ENCODE measurements at places on chromosomes 5 and 9.

DNA sequence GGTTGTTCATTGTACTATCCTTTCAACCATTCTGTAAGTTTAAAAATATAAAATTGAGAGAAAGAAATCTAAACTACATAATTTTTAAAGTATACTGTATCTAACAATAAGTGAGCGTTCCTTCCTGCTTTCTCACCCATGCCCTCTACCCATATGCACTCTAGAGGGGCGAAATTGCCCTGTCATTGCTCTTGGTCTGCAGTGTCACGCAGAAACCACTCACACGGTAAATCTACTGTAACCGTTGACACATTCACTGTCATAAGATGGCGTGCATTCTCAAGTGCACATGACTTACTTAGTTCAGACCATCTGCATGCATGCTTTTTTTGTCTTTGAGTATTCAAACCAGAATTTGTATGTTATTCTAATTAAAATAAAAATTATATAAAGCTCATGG, 55.7 kb upstream of the NIPBL start:
- no peaks in the 10 kb centered on the region for H3K36me3 ChIP-seq
- no peak overlapping the region for H3K4me3 ChIP-seq
- H3K27me3 ChIP-seq: peaks cover 29% of the 10 kb centered on the region
- H3K4me1 ChIP-seq: no peaks in the 10 kb centered on the region

- DNase-seq: no peak
- no peaks in the 10 kb centered on the region for H3K4me1 ChIP-seq
- H3K27ac ChIP-seq: no peak overlapping the region
- no peaks in the 10 kb centered on the region for H3K27me3 ChIP-seq
Observed at GRCh38 chr9:107874591-107875369, 385.2 kb upstream of the KLF4 start.

DNA sequence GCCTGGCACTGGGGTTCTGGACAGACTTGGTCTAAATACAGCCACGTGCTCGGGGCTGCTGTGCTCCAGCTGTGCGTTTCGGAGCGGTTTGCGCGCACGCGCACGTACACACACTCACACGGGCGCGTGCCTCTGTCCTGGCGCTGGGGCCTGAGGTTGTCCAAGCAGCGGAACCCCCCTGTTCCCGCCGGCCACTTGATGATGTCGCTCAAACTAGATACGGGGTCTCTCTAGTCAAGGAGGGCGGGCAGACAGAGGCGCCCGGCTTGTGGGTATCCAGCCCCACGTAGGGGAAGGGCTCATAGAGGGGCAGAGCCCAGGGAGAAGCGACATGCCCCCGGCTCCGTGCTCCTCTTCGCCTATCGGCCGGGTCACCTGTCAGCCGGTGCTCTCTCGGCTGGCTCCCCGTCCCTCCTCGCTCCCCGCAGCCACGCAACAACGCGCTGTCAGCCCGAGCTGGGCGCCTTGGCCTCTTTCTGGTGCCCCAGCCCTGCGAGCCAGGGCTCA, 8.9 kb downstream of the NR2F1-AS1 start:
- no peak overlapping the region for H3K27ac ChIP-seq
- no peak for DNase-seq
- H3K27me3 ChIP-seq: peaks cover 87% of the 10 kb centered on the region
- peaks cover 3% of the 10 kb centered on the region for H3K36me3 ChIP-seq

DNA sequence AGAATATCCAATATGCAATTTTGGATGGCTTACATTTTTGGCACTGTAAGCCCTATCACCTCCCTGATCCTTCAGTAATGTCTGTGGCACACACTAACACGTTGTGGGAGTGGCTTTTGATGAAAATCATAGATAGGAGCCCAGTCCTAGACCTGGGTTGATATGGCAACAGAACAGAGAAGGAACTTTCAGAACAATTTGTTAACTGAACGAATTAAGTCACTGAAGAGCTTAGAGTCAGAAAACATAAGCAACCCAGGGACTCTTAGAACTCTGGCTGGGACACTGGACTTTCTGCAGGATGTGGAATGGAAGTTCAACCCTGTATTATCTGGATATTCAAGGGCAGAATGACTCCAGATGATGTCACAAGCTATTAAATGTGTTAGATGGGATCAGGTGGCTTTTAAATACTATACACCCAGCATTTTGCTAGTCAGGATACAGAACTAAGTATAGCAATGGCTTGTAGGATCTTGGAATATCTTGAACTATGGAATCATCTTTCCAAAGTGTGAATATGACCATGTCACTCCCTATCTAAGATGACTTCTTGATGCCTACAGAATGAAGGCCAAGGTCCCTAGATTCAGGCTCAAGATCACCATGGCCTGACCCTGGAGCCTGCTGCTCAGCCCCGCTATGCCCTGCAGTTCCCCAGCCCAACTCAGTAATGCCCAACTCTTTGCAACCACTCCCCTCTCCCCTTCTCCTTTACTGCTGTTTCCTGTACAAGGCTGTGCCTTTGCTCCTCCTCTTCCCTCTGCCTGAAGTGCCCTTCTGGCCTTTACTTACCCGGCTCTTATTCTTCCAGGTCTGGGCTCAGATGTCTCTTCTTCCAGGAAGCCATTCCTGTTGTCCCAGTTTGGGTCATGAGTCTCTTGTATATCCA, 42.8 kb downstream of the VLDLR start:
- H3K4me1 ChIP-seq: peaks cover 8% of the 10 kb centered on the region
- no peak overlapping the region for H3K4me3 ChIP-seq
- DNase-seq: no peak
- peak overlapping the region; percentile 14 for H3K27ac ChIP-seq

DNA sequence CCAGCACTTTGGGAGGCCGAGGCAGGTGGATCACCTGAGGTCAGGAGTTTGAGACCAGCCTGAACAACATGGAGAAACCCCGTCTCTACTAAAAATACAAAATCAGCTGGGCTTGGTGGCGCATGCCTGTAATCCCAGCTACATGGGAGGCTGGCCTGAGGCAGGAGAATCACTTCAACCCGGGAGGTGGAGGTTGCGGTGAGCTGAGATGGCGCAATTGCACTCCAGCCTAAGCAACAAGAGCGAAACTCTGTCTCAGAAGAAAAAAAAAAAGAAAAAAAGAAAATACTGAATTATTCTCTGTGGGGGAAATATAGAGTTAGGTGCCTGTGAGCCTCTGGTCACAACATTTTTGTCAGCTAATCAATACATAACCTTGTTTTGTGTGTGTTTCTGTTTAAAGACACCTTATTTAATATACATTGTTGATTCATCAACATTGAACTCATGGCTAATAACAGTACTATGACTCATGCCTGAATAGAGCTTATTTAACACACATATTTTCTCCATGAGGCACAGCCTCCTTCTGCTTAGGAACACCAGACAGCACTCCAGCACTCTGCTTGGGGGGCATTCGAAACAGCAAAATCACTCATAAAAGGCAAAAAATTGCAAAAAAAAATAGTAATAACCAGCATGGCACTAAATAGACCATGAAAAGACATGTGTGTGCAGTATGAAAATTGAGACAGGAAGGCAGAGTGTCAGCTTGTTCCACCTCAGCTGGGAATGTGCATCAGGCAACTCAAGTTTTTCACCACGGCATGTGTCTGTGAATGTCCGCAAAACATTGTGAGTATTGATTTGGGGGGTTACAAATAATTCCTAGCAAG, at the start of gene IL31RA:
IL31RA (plus strand) TSS at position 519 of the 836 bp plus-strand sequence; CDS start at position 733, 214 bp downstream.
- peaks cover 2% of the 10 kb centered on the region for H3K36me3 ChIP-seq
- H3K4me1 ChIP-seq: peaks cover 14% of the 10 kb centered on the region
- DNase-seq: no peak
- peaks cover 26% of the 10 kb centered on the region for H3K27me3 ChIP-seq
- no peak within 1 kb of the TSS for H3K4me3 ChIP-seq
- H3K27ac ChIP-seq: no peak within 1 kb of the TSS

- no peak overlapping the region for H3K27ac ChIP-seq
- H3K4me3 ChIP-seq: no peak overlapping the region
- H3K36me3 ChIP-seq: no peaks in the 10 kb centered on the region
- H3K4me1 ChIP-seq: peaks cover 4% of the 10 kb centered on the region
- no peaks in the 10 kb centered on the region for H3K27me3 ChIP-seq
Observed at GRCh38 chr9:127534931-127535330, 77.1 kb upstream of the STXBP1 start.

DNA sequence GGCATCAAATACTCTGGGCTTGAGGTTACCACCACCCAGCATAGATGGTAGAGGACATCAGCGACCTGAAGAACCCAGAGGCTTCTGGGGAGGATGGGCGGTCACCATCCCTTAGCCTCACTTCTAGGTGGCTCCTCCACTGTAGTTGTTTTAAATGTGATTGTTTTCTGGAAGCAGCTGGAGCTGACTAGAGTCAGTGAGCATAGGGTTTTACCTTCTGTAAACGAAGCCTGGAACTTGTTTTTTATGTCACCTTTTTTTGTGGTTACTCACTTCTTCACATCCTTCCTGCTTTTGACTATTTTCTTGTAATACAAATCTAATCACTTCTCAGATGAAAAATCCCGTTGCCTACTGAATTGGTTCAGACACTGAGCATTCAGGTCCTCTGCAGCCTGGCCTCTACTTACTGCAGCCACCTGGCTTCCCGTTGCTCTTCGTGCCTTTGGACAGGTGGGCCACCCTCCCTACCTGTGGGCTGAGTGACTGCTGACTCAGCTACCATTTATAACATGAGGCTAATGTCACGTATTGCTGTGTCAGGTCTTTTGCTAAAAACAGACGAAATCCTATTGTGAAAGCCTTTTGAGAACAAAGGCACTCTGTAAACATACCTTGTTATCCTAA, 167.8 kb downstream of the MAN2A1 start:
- peaks cover 11% of the 10 kb centered on the region for H3K36me3 ChIP-seq
- peak overlapping the region; percentile 94 for H3K27ac ChIP-seq
- H3K27me3 ChIP-seq: no peaks in the 10 kb centered on the region
- peak overlapping the region; percentile 81 for H3K4me3 ChIP-seq
- no peak for DNase-seq

GRCh38 chr5:82862261-82862660, 214.9 kb downstream of the TMEM167A start:
- DNase-seq: no peak
- H3K27ac ChIP-seq: peak overlapping the region; percentile 3
- peaks cover 5% of the 10 kb centered on the region for H3K4me1 ChIP-seq
- no peak overlapping the region for H3K4me3 ChIP-seq
- no peaks in the 10 kb centered on the region for H3K27me3 ChIP-seq

DNA sequence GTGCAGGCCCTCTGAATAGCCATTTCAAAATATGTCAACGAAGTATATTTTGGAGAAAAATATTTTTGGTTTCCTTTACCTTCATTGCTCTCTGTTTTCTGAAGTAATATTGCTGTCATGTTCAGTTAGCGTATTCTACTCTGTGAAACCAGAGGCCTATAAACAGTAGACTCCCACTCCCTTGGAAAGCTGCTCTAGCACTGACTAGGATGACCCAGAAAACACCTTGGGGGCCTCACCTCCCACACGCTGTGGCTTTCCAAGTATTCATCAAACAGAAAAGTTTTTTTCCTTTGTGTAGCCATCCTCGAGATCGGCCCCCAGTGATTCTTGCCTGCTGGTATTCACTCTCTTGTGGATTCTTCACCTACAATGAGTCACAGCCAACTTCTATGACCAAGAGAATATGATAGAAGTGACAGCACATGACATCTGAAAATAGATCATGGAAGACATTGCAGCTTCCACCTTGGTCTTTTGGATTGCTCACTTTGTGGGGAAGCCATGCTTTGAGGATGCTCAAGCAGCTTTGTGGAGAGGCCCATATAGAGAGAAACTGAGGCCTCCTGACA, 28.9 kb upstream of the CTXN3 start:
- no peak overlapping the region for H3K27ac ChIP-seq
- H3K36me3 ChIP-seq: no peaks in the 10 kb centered on the region
- no peak for DNase-seq
- H3K4me1 ChIP-seq: peaks cover 2% of the 10 kb centered on the region
- H3K4me3 ChIP-seq: no peak overlapping the region

DNA sequence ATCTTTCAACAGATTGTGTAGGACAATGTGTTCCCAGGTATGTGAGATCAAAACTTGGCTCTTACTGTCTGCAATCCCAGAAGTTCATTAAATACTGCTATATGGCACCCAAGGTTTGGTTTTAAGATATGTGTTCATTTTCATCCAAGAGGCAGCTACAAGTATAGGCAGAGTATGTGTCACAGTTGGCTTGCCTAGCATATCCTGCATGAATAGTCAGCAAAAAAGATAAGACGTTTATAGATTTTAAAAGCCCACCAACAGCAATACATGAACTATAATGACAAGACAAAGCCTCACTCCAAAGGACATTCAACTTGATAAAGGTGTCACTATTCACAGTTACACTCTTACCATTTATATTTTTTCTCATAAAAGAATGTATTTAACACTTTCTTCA, 99.1 kb downstream of the BNC2 start:
- no peak overlapping the region for H3K27ac ChIP-seq
- DNase-seq: no peak

GRCh38 chr9:73577848-73578247, 426.2 kb downstream of the ANXA1 start:
- H3K27ac ChIP-seq: no peak overlapping the region
- H3K36me3 ChIP-seq: no peaks in the 10 kb centered on the region
- H3K4me3 ChIP-seq: no peak overlapping the region
- no peak for DNase-seq
- H3K4me1 ChIP-seq: no peaks in the 10 kb centered on the region

DNA sequence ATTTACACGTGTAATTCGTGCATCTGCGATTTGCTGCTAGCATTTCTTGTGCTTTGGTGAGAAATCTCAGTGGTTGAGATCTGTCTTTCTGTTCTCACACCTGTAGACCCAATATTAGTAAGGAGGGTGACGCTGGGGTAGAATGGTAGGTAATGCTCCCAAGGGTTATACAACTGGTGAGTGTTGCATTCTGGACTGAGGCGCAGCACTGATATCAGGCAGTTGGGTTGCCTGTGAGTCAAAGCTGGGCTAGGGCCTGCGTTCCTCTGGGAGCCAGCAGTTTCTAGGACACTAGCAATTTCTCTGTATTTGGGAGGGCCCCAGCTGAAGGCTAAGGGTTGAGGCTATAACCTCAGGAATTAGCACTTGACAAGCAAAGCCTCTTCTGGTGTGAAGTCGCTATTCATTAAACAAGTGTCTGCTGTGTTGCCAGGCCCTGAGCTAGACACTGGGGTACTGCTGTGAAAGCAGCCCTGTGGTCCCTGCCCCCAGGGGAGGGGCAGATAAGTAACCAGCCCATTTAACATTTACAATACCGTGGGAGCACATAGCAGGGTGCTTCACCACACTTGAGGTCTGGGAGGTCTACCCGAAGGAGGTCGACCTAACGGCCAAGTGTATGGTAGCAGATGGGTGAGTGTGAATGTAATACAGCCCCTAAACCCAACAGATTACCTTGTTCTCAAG, 28.7 kb downstream of the LARP1 start:
- DNase-seq: no peak
- H3K27me3 ChIP-seq: no peaks in the 10 kb centered on the region
- H3K4me3 ChIP-seq: no peak overlapping the region
- peak overlapping the region; percentile 94 for H3K27ac ChIP-seq
- H3K36me3 ChIP-seq: no peaks in the 10 kb centered on the region

All from T-helper 17 cell (primary cell).